Activated naive CD4-positive, alpha-beta T cell treated with anti-CD3 and anti-CD28 coated beads, Interleukin-2, amount 50 U/mL, for 72 hours (primary cell): ENCODE measurements at places on chromosomes 3 and 15. TPM values are rescaled to one million over a fixed set of nuclear protein-coding genes. Genes with fewer than 3 reads are reported as not detected.
A peak's percentile ranks its signal among the peaks of the same experiment; 100 is the strongest.

DNA sequence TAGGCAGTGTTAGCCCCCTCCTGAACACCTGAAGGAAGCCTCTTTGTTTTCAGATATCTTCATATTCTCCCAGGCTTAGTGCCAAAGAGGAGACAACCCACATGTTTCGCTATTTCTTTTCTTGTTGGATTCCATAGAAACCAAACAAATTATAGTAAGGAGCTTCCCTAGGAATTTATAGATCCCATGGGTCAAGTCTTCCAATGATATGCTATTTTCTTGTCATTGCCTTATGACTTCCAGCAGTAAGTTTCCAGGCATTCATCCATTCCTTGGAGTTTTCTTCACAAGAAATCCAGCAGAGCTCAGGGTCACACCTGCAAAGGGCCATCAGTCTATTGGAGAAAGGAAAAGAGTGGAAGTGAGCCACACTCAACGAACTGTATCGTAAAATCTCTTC lies 9.9 kb upstream of the KCNMB2 start:
- DNase-seq, result no peak

DNA sequence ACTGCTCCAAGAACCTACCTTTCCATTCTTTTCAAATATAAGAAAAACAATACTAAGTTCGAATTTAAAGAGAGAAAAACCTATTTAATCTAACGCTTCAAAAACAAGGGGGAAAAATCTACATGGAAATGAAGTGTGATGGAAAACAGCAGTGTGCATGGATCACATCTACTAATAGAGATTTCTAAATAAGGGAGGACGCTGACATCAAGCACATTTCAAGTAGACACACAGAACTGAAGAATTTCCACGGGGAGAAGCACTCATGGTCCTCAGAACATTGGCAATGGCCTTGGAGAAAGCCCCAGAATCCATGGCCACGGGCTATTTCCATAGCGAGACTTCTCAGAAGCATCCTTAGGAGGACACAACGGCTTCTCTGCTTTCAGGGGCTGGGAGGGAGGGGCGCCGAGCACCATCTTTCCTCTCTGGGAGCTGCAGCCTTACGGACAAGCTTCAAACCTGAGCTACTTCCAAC lies 1.0 kb downstream of the TASOR start:
- no peak for DNase-seq

GRCh38 chr3:64267721-64268604 lies 42.7 kb upstream of the PRICKLE2 start:
- no peak for DNase-seq

- DNase-seq, result no peak
Measured at GRCh38 chr3:194097141-194097882, 38.6 kb upstream of the HES1 start.

DNA sequence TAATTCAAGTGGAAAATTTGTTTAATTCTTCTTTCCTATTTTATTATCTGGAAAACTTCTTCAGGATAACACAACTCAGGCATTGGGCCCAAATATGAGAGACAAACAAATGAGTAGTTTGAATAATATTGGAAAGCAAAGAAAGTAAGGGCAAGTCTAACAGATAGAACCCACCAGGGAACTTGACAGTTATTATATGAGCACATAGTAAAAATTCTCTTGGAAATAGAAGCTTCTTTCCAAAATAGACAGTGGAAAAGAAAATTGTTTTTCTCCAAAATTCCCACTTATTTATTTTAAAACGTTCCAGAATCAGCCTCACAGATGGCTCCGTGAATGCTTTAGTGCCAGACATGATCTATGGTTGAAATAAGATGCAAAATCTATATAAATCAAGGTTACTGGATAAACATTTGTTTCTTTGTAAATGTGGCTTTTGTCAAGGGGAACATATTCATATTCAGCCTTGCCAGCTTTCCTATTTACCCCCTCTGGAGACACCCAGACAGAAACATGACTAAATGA lies 23.9 kb downstream of the LDHAL6B start:
- DNase-seq, result no peak

DNA sequence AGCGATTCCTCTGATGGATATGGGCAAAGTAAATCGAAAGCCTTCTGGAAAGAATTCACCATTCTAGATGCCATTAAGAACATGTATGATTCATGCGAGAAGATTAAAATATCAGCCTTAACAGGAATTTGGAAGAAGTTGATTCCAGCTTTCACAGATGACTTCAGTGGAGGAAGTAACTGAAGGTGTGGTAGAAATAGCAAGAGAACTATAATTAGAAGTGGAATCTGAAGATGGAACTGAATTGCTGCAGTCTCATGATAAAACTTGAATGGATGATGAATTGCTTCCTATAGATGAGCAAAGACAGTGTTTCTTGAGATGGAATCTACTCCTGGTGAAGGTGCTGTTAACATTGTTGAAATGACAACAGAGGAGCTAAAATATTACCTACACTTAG lies 30.1 kb upstream of the TBC1D23 start:
- no peak for DNase-seq

DNA sequence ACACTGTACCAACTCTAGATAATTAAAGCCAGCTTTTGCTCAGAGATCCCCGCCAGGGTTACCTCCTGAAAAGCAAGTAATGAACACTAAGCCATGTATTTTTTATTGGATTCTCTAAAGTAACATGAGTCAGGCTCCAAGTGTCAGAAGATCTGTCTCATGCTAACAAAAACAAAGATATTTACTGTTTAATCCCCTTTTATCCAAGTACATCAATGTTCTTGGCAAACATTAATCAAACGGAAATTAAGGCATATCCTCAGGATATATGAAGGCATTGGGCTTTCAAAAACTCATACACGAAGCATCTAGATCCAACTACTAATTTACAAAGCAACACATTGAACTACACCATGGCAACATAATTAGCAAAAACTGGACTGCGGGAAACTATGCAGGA lies 37.2 kb downstream of the MYO5A start:
- DNase-seq, result no peak

DNA sequence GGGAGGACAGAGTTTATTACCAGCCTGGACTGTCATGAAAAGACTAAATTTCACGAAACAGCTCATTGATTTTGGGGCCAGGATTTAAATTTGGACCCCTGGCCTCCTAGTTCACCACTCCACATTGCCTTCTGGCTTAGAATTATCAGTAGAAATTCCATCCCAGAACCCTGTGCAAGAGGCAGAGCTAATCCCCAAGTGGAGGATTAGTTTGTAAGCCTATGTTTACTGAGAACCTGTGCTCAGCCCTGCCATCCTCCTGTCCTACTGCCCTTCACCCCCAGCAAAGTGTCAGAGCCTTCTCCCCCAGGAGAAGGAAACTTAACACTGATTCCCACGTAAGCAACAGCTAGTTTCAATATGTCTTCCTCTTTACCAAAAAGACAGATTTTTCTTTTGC lies 99.4 kb downstream of the SST start:
- no peak for DNase-seq

DNA sequence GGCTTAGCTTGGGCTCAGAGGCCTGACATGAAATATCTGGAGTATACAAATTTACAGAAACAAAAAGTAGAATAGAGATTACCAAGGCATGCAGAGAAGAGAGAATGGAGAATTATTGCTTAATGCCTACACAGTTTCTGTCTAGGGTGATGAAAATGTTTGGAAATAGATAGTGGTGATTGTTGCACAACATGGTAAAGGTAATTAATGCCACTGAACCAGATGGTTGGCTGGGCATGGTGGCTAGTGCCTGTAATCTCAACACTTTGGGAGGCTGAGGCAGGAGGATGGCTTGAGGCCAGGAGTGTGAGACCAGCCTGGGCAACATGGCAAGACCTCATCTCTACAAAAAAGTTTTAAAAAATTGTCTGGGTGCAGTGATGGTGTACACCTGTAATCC lies 46.6 kb upstream of the OSBPL11 start:
- no peak for DNase-seq

GRCh38 chr3:54376939-54377578 lies 254.7 kb downstream of the CACNA2D3 start:
- no peak for DNase-seq

DNA sequence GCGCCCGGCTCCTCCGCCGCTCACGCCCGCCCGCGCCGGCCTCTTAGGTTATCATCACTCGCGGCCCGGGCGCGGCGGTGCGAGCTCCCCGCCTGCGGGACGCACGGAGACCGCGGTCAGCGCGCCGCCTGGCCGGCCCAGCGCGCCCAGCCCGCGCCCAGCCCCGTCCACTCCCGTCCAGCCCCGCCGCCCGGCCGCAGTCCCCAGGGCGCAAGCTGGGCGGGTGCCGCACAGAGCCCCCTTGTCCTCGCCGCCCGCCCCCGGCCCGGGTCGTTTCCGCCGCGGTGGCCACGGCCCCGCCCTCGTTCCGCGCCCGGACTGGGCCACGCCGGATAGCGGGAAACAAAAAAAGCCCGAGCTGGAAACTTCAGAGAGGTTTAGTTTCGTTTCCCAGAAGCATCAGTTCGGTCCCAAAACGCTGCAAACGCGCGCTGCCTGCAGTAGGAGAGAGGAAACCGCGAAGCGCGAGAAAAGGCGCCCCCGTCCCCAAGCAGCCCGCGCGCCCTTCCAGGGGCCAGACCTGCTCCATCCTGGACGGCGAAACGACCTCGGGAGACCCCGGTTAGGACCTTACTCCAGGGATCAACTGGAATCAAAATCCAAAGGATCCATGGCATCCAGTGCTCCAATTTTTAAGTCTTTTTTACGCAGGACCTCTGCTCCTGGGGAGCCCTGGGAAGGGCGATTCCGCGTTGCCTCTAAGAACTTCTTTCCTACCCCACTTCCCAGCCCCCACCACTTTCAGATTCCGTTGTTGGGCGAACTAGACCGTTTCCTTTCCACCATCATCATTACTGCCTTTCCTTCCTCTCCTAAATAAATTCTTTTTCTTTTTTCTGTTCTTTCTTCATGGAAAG lies at the start of gene ATP10A:
ATP10A (minus strand) TSS at position 217 of the 857 bp plus-strand sequence. CDS start 231 bp downstream, outside the sequence.
- DNase-seq, result peak; percentile 51

DNA sequence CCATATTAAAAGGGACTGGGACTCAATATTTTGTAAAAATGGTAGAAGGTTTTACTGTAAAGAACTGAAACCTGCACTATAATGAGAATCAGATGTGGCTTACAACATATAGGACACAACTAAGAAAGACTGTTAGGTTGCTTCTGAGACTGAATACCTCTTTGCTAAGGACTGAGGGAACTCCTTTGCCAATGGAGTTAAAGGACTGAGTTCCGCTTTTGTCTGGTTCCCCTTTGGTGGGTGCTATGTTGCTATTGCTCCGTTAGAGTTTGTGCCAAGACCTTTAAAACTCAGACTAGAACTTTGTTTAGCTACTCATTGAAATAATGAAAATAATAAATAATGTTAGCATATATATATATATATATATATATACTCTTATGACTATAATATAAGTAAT lies 147.8 kb upstream of the KCNMB2 start:
- DNase-seq, result no peak

DNA sequence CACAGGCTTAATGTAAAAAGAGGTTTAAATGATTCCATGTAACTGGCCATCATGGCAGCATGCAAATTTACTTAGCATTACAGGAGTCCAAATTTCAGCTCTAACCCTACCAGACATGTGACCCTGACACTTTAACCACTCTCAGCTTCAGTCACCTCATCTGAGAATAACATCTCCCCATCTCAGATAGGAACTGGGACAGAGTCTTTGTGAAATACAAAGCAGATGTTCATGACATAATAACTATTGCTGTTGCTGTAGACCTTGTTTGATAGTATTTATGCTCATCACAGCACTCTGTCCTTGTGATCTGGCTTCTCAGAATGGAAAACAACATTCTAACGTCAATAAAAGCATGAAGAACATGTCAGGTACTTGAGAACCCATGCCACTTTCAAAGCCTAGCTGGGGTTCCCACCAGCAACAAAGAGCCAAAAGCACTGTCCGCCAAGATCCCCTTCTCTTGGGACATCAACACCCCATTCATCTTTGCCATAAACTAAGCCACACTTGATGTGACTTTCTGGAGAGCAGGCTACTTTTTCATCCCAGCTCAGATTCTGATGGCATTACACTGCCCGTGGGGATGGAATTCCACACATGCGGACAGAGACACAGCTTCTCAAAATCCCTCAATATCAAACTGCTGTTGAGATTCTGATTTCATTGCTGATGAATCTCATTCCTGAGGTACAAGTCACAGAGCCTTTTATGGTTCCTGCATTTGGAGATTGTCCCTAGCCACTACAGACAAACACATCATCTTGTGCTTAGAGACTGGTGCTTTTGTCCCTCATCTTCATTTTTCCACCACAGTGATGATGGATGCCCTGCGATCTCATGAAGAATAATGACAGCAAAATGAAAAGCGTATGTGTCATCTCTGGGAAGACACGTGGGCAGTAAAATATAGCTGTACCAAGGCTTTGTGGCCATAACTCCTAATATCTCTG lies 202.7 kb downstream of the TNIK start:
- no peak for DNase-seq

GRCh38 chr15:65447145-65447544 lies 24.4 kb upstream of the IGDCC4 start:
- DNase-seq, result no peak

DNA sequence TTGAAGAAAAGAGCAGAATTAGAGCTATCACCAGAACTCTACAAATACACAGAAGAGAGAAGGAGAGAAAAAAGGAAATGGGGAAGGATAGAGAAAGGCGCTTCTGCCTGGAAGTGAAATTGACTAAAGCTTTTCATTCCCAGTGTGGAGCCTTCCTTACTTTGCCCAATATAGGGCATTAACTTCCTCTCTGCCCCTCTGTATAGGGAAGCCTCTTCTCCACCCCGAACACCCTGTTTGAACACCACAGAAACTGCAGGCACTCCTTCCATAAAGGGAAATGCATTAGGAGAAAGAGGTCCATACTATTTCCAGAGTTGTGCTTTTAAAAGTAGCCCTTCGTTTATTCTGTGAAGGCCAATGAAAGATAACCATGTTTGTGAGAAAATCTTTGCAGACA lies 248.5 kb downstream of the RAP2B start:
- no peak for DNase-seq

DNA sequence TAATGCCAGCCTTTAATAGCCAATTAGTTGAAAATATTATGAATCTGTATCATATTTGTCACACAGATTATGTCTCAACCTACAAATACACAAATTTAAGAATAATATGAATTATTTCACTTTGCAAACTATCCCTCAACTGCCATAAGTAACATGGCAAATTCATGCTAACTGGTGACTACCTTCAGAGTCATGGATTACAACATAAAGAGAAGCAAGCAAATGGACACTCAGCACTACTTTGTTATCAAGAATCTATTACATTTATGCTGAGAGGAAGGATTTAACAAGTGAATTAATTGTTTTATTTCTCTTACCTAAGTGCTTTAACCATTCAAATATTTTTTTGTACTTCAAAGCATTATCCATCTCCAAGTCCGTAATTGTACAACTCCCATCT lies 103.1 kb upstream of the BCL6 start:
- DNase-seq, result no peak

GRCh38 chr3:59526999-59527398 lies 477.2 kb upstream of the CFAP20DC start:
- no peak for DNase-seq

Gene MGA
- total RNA-seq, result 36.2 TPM

Gene SI
- not detected for total RNA-seq

Gene SMCO1
- total RNA-seq, result not detected

Gene PROK2
- not detected for total RNA-seq

Gene EXD1
- total RNA-seq, result 0.32 TPM

Gene PLA2G4D
- total RNA-seq, result not detected

Gene CYP1A1
- total RNA-seq, result 11.4 TPM
